Activated CD8-positive, alpha-beta memory T cell treated with anti-CD3 and anti-CD28 coated beads, Interleukin-2, amount 10 ng/mL, durations not matched to agents 7 days and 5 days (primary cell): ENCODE measurements at places on chromosomes 1 and 21.

- peak; percentile 84 for DNase-seq
Measured at GRCh38 chr1:111747282-111747734, 8.1 kb upstream of the INKA2 start.

DNA sequence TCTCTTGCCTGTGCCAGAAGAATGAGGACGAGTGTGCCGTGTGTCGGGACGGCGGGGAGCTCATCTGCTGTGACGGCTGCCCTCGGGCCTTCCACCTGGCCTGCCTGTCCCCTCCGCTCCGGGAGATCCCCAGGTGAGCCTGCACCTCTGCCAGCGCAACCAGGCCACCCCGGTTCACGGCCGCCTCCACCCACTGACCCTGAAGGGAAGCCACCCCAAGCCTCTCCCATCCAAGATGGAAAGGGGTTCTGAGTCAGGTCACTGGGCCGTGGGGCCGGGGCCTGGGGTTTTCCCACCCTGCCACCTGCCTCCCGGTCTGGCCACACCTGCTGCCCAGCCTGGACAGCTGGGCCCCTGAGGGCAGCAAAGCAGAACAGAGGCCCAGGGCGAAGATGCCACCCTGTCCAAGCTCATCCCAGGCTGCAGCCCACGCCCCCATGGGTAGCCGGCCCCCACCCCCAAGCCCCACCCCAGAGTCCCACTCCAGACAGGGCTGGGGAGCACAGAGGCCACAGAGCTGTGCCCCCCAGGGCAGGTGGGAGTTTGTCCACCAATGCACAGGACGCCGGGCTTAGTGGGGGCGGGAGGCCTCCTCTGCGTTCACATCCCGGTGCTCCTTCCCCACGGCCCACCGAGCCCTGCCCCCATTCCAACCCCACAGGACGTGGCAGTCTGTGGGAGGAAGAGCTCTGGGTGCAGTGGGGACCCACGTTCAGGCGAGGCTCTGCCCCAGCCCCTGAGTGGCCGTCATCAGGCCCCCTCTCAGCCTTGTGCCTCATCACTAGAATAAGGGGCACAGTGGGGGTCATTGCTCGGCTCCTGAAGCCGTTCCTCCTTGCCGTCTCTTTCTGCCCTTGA, 5.6 kb downstream of the AIRE start:
- DNase-seq = no peak

- DNase-seq = peak; percentile 40
Measured at GRCh38 chr1:53362851-53363642, 35.2 kb upstream of the LRP8 start.

GRCh38 chr1:94438692-94439276, 20.6 kb downstream of the ABCD3 start:
- DNase-seq = no peak

GRCh38 chr21:36545776-36546511, 66.0 kb upstream of the CLDN14 start:
- DNase-seq = no peak

DNA sequence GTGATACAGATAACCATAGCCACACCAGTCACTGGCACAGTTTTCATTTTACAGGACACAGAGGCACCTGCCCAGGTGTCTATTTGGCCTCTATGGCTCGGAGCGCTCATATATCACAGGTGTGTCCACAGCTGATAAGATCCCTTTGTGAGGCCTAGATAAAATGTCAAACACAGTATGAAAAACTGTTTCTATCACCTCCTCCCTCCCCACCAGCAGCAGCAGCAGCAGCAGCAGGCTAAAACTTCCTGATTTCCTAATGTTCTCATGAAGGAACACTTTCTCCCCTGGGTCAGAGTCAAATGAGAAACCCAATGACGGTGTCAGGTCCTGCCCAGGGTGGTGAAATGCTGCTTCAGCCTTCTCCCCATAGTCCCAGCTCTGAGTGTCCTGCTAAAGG, 24.4 kb downstream of the ELAPOR1 start:
- no peak for DNase-seq

DNA sequence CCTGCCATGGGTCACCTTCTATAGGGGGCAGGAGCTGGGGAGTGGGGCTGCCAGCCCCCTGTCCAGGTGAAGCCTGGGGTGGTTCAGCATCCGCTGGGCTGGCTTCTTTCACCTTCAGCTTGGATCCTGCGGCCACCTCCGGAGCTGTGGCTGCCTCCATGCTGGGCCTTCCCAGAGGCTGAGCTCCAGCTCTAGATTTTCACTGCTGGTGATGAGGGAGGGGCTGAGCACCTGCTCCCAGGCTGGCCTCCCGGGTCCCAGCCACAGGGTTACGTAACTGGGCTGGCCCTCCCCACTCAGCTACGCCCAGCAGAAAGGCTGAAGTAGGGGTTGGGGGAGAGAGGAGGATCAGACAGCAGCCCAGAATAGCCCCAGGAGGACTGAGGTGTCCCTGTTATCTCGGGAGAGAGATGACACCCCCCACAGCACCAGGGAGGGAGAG, at the start of gene MYBPHL:
Gene MYBPHL (minus strand): TSS at position 180 of the 442 bp plus-strand sequence. CDS start 20 bp downstream, at position 160.
- no peak for DNase-seq

- no peak for DNase-seq
Measured at GRCh38 chr21:46049890-46050667, 47.8 kb upstream of the COL6A2 start.

GRCh38 chr1:201766131-201766866, 62.7 kb upstream of the IPO9 start:
- no peak for DNase-seq

- DNase-seq = peak; percentile 63
Measured at GRCh38 chr1:48202030-48202752, 20.3 kb upstream of the SLC5A9 start.

DNA sequence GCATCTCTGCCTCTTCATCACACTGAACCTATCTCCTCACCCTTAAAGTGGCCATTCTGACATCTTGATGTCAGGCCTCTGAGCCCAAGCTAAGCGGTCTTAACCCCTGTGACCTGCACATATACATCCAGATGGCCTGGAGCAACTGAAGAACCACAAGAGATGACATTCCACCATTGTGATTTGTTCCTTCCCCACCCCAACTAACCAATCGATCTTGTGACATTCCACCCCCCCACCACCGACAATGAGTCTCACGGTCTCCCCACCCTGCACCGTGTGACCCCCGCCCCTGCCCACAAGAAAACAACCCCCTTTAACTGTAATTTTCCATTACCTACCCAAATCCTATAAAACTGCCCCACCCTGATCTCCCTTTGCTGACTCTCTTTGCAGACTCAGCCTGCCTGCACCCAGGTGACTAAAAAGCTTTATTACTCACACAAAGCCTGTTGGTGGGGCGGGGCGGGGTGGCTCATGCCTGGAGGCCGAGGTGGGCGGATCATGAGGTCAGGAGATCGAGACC, 21.0 kb upstream of the PINK1 start:
- DNase-seq = no peak

- no peak for DNase-seq
Measured at GRCh38 chr1:47927165-47927564, 70.0 kb downstream of the TRABD2B start.

- DNase-seq = no peak
Measured at GRCh38 chr1:189033169-189033568, 1444.5 kb downstream of the BRINP3 start.

DNA sequence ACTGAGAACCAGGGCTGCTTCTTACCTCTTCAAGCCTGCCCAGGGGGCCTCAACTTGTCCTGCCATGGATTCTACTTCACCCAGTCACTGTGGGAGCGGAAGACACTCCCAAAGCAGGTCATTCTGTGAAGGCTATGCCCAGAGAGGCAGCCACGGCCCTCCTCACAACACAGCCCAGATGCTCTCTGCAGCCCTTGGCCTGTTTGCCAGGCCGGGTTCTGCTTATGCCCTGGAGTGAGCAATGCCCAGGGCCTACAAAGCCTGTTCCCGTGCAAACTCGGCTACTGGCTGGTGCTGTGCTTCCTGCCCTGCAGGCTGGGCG, 33.8 kb upstream of the SLC30A1 start:
- DNase-seq = no peak

- no peak for DNase-seq
Measured at GRCh38 chr1:190169311-190170067, 308.2 kb downstream of the BRINP3 start.

DNA sequence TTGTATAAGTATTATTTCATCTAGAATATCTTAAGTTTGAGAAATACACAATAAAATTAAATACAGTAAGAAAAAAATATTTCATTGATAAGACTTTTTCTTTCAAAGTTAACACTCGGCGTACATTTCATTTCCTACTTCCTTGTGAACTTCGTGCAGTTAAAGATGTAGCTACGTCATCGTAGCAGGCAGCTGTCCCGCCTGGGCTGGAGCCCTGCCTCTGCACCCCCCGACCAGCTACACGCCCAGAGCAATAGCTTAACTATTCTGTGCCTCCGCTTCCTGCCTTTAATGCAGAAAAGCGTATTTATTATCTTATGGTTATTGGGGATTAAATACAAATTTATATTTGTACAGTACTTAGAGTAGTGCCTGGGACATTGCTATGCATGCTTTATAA, 53.5 kb downstream of the CLSTN1 start:
- DNase-seq = no peak

GRCh38 chr1:178643831-178644230, 81.2 kb upstream of the RALGPS2 start:
- DNase-seq = no peak
